ENCODE measurements at places on chromosomes 12 and 14.

DNA sequence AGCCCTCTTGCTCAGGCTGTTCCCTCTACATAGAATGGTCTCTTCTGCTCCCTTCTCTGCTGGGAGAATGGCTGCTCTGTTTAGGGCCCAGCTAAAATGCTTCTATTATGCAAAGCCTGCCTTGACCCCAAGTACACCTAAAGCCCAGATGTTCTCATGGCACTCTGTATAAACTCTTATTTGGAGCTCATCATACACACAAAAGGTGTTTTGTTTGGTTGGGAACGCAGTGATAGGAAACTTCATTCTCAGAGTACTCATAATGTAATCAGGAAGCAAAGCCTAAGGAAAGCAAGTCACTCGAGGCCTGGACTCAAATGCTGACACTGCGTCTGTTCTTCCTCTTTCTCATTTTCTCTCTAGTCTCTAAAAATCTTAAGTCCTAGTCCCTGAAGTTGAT lies 38.2 kb upstream of the SYCP3 start:
- DNase-seq, result no peak

DNA sequence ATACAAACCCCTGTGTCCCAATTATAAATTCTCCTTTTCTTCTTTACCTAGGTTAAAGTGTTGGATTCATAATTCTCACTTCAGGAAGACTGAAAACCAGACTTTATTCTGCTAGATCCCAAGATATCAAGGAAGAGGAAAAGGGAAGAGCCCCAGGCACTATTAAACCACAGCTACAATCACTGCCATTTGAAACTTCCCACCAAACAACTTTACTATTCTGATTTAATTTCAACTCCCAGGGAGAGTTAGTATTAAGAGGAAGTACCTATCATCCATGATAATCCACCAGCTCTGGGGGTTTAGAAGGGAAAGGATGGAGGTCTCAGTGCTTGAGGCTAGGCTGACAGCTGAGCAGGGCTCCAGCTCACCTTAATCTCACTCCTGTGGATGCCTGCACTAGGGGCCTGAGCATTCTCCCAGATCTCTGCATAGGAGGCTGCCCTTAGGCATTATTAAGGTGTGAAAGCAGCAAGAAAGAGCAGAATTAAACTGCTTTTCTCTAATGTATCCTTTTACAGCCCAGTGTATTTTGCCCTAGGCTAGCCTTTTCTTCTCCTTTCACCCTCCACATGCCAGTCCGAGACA lies 52.9 kb downstream of the MYF5 start:
- no peak for DNase-seq

- DNase-seq, result no peak
These were observed 242.7 kb downstream of the ATXN7L3B start for GRCh38 chr12:74780182-74780849.

- no peak for DNase-seq
These were observed 31.7 kb downstream of the MARK3 start for GRCh38 chr14:103416916-103417315.

DNA sequence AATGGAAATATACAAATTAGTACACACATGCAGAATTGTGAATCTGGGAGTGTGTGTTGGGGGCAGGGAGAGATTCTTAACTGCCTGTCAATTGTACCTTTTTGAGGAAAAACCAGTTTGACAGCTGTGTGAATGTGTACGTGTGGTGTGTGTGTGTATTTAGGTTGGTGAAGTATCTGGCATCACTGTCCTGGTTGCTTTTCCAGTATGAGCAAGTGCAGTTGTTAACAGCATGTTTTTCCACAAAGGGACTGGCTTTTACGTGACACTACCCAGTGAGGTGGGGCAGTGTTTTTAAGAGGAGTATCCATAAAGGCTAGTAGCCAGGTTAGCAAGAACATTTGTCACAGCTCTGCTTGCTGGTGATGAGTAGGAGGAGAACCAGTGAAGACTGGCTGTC lies 56.1 kb downstream of the DAAM1 start:
- DNase-seq, result no peak

DNA sequence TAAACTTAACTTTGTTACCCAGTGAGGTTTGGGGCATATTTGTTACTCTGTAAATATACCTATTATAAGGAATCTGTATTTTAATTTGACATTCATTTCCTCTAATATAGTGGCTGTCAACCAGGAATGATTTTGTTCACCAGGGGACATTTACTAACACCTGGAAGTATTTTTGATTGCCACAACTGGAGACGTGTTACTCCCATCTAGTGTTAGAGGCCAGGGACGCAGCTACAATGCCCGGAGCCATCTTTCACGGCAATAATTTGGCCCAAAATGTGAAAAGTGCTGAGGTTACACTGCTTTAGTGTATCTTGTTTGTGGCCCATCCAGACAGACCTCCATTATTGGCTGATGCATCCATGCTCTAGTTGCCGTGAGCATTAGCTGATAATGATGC lies 881.3 kb upstream of the ATXN7L3B start:
- no peak for DNase-seq

DNA sequence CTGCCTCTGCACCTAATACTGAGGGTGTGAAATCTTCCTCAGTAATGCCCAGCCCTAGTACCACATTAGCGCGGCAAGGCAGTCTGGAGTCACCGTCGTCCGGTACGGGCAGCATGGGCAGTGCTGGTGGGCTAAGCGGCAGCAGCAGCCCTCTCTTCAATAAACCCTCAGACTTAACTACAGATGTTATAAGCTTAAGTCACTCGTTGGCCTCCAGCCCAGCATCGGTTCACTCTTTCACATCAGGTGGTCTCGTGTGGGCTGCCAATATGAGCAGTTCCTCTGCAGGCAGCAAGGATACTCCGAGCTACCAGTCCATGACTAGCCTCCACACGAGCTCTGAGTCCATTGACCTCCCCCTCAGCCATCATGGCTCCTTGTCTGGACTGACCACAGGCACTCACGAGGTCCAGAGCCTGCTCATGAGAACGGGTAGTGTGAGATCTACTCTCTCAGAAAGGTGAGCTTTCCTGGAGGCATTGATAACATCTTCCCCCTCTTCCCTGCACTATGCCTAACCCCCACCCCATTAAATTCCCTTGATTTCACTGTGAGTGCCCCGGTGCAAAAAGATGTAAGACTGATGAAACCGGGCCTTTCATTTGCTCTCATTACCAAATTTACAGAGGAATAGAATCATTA lies 291.4 kb downstream of the NAV3 start:
- DNase-seq, result no peak

GRCh38 chr14:78123650-78124253 lies 46.4 kb upstream of the NRXN3 start:
- DNase-seq, result no peak

GRCh38 chr12:64658892-64659481 lies 48.7 kb downstream of the RASSF3 start:
- no peak for DNase-seq

DNA sequence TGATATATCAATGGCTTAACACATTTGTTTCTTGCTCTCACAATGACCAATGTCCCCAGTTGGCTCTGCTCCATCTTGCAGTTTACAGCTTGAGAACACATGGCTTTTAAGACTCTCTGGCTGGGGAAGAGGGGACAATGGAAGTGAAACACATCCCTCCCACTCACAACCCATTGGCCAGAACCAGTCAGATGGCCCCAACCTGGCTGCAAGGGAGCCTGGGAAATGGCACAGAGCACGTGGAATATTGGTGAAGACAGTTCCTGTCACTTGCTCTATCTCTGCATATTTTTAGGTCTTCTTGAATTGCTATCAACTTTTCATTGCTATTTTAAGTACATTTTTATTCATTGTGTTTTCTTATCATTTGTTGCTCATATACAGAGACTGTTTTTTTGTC lies 345.4 kb downstream of the MED13L start:
- DNase-seq, result no peak

DNA sequence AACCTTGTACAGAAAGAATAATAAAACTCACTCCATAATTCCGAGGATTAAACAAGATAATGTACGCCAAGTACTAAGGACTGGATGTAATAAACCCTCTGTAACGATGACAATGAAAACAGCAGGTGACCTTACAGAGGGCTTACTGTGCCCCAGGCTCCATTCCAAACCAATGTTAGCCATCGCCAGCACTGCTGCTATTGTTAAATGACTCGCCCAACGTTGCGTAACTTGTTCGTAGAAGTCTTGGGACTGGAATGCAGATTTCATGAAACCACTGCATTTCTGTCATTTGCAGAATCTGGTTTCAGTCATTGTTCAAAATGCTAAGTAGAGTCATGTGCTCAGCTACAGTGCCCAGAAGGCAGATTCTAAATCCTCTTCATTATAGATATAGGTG lies 728 bp upstream of the STON2 start:
- DNase-seq, result no peak

GRCh38 chr14:94675036-94675435 lies 62.8 kb downstream of the SERPINA3 start:
- DNase-seq, result no peak

DNA sequence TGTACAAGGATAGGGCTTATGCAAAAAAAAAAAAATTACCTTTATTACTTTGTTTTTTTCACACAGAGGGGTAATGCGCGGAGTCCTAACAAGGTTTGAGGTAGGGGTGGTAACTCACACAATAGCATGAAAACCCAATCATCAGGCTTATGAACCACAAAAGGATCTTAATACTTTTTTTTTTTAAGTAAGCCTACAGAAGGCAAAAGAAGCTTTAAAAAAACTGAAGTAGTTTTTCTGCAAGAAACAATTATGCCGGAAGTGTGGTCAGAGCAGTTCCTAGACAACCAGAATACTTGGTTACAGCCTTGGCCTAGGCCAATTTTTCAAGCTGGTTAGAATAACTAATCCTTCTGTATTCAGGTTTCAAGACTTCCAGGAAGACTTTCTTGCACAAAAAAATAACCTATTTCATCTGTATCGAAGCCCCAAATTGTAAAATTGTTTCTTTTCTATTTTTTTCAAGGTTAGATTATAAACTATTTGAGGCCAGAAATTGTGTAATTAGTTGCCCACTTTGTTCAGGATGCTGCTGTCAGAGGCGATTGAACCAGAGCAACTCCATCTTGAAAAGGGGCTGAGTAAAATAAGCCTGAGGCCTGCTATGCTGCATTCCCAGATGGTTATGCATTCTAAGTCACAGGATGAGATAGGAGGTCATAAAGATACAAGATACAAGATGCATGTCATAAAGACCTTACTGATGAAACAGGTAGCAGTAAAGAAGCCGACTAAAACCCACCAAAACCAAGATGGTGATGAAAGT lies 1.8 kb upstream of the GNS start:
- DNase-seq, result no peak

DNA sequence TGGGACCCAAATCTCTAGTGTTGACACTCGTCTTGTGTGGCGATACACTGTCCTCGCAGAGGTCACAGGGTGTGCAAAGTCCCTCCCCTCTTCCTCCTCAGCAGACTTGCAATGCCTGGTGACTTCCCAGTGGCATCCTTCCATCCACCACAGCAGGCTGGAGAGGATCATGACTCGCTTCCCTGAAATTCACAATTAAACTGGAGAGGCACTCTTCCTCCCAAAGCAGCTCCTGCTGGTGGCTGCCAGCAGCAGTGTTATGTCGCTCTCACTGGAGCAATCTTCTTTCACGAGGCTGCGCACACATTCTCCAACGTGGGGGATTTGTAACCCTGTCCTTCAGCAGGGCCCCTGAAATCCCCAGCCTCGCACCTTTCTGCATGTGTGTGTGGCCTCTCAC lies 145.2 kb upstream of the TMCC3 start:
- no peak for DNase-seq

DNA sequence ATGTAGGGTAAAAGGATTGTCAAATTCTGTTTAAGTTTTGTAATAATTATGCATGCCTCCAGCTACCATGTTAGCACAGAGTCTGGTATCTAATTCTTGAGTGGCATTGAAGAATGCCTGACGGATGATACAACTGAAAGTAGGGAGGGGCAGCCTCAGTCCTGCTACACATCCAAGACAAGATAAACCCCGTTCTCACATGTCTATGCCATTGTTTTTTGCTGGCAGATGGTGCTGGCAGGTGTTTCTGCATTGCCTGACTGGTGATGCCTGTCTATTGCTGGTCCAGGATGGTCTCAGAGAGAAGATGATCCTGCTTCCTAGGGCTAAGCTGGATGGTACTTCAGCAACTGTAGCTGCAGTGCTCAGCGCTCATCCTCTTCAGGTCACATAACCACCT lies 245.8 kb upstream of the NAV3 start:
- no peak for DNase-seq

- DNase-seq, result peak; percentile 71
These were observed at the start of gene CAPS2 for GRCh38 chr12:75329918-75330826. Gene CAPS2 (minus strand): TSS chr12:75330324. CDS start chr12:75326498, 3,826 bp downstream.

- no peak for DNase-seq
These were observed 63.9 kb upstream of the GRIP1 start for GRCh38 chr12:66742508-66743367.

DNA sequence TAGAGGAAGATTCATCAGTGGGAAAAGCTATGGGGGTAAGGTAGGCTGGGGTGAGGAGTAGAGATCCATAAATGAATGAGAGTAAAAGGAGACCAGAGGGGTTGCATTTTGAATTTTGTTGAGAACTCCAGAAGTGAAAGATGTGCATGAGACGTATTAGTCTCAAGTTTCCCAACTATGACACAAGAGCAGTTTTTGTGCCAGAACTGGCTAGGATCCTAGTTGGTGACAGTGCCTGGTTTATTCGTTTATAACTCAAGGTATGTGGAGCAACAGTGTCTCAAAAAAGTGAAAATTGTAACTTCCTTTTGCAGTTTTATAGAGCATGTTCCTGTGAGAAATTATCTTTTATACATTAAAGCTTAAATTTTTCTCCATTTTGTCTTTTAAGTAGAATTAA lies 377.0 kb downstream of the NPAS3 start:
- no peak for DNase-seq

DNA sequence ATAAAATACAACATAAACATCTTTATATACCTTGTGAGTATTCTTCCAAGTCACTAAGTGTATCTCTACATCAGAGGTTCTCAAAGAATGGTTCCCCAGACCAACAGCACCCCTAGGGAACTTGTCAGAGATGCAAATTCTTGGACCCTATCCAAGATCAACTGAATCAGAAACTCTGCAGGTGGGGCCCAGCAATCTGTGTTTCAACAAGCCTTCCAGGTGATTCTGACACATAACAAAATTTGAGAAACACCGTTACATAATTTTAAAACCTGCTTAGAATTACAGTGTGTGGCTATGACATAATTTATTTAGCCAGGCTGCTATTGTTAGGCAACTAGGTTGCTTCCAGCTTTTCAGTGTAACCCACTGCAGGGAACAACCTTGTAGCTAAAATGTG lies 49.8 kb downstream of the NTN4 start:
- DNase-seq, result no peak
